ENCODE measurements at places on chromosomes 2 and 18.

DNA sequence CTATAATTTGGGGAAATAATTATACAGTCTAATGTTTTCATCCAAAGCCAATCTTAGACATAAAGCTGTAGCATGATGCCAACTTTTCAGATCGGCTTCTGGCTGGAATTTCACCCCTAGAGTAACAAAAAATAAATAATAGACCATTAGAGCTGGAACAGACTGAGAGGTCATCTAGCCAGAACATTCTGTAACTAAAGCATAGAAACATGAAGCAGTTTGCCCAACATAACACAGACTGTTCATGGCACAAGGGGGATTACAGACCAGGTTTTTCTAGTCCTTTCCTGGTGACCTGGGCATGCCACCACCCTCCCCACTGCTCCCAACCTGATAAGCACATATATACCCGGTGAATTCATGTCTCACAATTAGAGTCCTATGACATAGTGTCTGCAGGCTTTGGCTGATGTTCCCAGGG, 116.4 kb upstream of the PPP1CB start:
- peak; percentile 91 for DNase-seq

DNA sequence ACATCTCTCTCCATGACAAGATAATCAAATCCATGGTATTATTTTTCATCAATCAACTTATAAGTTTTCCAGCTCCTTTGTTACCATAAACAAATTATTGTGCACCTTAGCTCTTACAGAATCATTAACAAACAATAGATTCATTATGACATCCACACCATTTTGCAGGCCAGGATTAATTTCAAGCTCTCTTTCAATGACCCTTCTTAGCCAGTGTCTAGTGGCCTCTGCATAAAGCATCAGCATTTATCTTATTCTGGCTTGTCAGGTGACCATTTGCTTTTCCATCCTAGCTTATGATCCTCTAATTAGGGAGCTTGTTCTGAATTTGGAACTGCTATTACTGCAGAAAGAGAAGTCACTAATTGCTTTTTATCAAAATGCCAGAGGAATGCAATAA, 806.2 kb upstream of the CHAC2 start:
- DNase-seq: no peak

DNA sequence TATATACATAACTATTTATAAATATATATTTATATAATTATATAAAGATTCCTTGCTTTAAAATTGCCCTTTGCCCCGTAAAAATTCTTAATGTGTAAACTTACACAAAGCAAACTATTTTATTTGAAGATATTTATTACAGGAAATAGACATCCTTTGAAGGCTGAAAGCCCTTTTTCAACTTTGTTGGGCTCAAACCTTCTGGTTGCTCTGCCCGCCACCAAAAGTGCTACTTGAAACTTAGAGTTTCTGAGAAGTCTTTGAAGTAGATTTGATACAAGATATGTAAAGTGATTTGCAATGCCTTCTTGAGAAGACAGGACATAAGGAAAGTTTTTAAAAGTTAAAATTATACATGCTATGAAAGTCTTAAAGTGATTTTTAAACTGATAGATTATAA, 36.6 kb upstream of the METAP1D start:
- DNase-seq: no peak

GRCh38 chr2:149650006-149650405, 62.4 kb upstream of the MMADHC start:
- DNase-seq: peak; percentile 89

DNA sequence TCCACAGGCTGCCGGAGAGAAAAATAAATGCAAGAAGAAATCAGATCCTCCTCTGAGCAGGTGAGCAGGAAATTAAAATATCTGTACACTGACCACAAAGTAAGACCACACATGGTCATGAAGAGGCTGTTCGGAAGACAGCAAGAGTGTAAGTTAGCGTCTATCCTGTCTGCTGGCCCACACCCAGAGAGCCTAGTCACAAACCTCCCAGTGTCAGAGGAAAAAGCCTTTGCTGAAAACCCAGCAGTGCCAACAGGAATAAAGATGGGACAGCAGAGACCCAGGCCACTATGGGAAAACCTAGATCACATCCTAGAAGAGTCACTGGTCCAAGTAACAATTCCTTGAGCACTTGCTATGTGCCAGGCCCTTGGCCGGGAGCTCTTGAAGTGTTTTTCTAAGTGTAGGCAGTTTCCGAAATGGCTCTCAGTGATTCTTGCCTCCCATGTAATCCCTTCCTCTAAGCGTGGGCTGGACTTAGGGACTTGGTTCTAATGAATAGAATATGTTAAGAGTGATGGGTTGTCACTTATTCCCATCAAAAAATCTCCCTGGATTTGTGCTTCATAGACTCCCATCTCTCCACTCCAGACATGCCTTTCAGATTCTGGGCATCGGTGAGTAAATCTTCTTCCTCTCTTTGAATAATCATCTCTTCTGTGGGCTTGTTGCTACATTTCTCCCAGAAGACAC, 110.9 kb upstream of the PKDCC start:
- DNase-seq: no peak

DNA sequence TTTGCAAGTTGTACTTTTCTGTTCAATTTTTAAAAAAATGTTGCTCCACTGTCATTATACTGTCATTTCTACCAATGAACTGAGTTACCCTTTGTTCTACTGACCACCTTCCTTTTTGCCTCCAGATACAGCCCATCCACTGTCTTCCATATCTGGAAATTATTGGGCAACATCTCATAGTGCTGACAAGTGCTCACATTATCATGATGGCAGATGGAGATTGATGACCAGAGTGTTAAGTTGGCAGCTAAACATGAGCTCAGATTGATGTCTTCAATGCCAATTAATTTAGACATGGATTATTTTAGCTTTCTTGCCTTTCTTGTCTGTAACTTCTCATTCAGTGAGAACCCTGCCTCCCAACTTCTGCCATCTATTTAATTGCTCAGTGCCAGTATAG, 76.6 kb downstream of the KIAA1328 start:
- no peak for DNase-seq
